ENCODE measurements at places on chromosomes 7 and 10.

GRCh38 chr7:150716368-150716767 is at the start of gene GIMAP1:
Gene GIMAP1, plus strand, starts transcription at chr7:150716613. Its CDS starts 2,435 bp downstream, at chr7:150719048.
- DNase-seq, result no peak

DNA sequence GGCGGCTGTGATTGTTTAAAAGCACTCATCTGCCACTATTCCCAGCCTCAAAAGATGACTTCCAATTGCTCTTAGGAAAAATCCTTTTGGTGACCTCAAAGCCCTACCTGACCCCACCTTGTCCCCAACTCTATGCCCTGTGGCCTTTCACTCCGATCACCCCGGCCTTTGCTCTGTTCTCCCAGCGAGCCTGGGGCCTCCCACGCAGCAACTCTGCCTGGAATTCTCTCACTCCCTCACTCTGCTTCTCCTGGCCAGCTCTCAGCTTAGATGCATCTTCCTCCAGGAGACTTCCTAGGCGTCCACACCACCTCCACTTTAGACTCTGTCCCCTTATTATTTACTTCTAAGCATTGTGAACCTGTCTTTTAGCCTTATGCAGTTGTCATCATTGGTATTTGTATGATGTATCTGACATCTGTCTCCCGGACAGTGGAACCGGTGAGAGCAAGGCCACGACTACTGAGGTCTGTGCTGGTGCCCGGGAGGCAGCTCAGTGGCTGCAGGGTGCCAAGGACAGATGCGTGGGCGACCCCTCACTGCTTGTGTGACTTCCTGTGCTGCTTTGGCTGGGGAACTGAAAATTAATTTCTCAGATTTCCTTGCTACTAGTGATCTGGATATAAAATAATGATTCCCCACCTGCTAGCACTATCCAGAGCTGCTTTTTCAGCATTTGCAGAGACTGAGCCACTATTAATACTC is 63.0 kb downstream of the PIP4K2A start:
- no peak for DNase-seq

- no peak for DNase-seq
Measured at GRCh38 chr10:47297866-47298540, 2.0 kb upstream of the GDF10 start.

DNA sequence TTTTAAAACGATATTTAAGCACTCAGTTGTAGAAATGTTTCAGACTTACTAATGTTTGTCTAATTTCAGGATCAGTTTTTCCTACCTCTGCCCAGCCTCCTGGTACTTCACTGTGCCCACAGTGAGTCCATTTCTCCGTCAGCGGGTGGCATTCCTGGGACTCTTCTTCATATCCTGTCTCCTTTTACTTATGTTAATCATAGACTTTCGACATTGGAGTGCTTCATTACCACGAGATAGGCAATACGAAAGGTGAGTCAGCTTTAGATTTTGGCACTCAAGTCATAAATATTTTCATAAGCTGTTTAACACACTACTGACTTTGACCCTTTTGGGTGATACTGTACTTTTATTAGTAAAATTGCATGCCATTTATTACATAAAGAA is 2.1 kb downstream of the ENTPD7 start:
- DNase-seq, result peak; percentile 70

DNA sequence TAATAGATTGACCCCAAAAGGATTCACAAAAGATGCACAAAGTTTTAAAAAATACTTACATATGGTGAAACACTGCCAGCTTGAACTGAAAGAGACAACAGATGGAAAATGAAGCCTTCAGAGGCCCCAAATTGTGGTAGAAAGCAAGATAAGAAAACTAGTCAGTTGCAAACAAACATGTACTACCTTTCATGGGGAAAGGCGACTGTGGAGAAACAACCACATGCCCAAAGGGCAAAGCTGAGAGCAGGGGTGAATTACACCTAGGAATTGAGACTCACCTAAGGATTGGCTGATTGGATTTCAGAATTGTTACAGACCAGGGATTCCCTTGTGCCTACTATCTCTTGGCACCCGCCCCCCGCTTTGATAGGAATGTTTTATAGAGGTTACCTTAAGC is 13.1 kb downstream of the EPC1 start:
- no peak for DNase-seq

- DNase-seq, result no peak
Measured at GRCh38 chr10:34403512-34403911, 411.6 kb downstream of the PARD3 start.

- no peak for DNase-seq
Measured at GRCh38 chr7:78760620-78761355, 692.7 kb downstream of the MAGI2 start.

DNA sequence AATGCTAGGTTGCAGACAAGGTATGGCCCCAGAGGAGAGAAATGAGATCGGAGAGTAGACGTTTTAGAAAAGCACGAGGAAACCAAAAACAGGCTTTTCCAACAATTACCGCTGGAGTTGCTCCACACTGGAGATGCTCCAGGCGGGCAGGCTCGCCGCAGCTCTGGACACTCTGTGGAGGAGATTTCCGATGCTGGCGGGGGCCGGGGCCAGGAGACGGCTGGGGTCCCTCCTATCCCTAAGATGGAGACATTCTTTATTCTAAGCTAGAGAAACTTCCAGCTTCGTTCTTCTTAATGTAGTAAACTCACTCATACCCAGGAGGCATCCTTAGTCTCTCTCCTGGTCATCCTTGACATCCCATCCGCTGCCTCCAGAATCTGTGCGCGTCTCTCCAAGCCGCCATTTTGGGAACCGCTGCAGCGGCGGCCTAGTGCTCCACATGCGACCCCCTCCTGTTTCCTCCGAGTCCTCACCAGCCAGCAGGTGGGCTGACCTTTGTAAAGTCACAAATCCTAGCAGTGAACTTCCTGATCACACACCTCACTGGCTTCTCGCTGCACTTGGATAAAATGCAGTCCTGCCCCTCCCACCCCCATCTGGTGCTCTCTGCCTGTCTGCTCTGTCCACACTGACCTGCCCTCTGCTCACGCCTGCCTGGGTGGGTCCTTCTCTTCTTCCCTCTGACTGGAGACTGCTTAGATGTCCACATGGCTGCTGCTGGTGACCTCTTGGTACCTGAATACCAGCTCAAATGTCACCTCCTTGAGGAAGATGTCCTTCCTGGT is 11.9 kb downstream of the PYROXD2 start:
- DNase-seq, result no peak

GRCh38 chr10:34792881-34793280 is 22.2 kb downstream of the PARD3 start:
- no peak for DNase-seq

DNA sequence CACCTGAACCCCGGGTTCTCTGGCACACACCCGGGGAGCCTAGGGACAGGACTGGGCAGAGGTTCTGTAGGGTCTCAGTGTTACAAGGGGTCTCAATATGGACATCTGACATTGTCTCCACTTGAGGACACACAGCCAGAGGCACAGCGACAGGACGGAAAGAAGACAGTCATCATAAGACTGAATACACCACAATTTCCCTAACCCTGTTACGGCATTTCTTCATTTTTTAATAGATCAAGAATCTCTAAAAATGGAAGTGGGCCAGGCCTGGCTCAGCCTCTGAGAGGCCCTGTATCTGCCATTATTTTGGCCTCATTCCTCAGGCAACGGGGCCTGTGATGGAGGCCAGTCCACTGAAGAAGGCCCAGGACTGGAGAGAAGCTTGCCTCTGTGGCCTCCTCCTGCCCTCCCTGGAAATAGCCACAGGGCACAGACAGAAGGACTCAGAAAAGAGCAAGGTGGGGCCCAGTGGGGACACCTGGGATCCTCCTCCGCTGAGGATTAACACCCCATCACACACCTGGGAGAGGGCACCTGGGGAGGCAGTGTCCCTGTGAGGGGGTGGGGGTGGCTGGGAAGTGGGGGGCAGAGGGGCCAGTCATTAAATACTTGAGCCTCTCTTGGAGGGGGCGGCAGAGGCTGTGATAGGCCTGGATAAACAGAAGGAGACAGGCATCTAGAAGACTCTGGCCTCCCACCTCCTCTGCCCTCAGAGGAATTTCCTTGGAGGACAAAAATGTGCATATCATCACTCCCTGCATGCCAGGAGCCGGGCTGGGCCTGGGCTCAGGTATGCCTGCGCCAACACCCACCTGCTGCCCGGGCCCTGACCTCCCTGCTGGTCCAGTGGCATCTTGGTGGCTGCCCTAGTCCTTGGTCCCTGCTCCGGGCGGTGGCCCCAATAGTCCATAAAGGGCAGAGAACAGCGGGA is 8.0 kb downstream of the SPOCK2 start:
- DNase-seq, result no peak

- DNase-seq, result no peak
Measured at GRCh38 chr7:155218276-155219153, 79.2 kb upstream of the INSIG1 start.

DNA sequence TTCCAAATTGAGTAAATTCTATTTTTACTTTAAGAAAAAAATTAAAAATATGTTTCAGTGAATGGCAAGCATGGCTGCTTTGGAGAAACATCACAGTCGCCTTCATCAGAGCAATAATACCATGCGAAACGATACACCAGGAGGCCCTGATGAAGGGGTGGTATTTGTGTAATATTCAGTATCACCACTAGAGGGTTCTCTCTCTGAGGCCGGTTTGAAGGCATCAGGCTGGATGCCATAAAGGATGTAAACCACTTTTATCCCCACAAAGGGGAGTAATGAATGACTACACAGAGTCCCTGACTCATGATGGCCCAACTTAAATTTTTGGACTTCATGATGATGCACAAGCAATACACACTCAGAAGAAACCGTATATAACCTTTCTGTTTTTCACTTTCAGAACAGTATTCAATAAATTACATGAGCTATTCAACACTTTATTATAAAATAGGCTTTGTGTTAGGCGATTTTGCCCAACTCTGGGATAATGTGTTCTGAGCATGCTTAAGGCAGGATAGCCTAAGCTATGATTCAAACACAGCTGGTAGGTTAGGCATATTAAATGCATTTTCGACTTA is 95.5 kb downstream of the PPP1R17 start:
- peak; percentile 76 for DNase-seq
